ENCODE measurements at places on chromosomes 7 and 10.

GRCh38 chr10:53477313-53477675, 704.7 kb upstream of the MBL2 start:
- no peak for DNase-seq

GRCh38 chr7:116306409-116307048, 96.2 kb downstream of the TES start:
- DNase-seq = no peak

DNA sequence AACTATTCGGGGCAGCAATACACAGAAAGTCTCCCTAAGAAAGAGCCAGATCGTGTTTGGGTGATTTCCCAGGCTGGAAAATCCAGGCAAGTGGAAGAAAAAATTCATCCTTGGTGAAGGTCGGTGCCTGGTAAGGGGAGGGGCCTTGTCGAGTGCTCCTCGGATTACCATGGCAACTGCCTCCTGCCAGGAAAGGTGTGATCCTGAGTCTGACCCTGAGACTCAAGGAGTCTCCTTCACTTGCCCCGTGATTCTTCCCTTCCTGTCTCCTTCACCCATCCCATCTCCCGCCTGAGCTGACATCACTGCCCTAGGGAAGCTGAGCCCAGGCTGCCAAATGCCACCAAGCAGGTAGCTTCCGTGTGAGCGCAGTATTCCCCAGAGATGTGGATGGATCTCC, 112.2 kb downstream of the MYL10 start:
- DNase-seq = no peak

DNA sequence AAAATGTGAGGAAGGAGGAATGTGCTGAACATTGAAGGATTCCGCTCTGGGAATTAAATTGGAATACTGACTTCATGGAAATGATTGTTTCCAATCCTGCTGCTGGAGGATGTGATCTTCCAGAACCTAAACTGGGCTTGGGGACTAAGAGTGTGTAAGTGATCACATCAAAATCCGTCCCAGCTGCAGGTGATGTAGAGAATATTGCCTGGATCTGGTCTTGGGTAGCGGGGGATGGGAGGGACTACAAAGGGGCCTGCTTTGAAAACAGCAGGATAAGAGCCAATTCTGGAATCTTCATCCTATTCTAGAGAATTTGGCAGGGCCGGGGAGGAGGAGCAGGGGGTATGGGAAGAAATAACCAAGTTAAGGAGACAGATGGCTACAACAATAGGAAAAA, 552.2 kb upstream of the FZD8 start:
- no peak for DNase-seq

DNA sequence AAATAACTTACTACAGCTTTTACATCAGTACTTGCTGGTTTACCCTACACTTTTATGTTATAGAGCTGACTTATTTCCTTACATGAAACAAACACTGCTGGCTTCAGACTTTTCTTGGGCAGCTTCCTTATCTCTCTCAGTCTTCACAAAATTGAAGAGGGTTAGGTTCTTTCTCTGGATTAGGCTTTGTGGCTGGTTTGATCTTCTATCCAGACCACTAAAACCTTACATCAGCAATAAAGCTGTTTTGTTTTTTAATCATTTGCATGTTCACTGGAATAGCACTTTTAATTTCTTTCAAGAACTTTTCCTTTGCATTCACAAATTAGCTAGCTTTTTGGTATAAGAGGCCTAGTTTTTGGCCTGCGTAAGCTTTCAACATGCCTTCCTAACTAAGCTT, 218.7 kb downstream of the LRRTM3 start:
- no peak for DNase-seq

Data from NCI-H1105 treated with DMSO at 0.1 percent for 48 hours (cell line).